ENCODE measurements at places on chromosomes 2 and 18.

DNA sequence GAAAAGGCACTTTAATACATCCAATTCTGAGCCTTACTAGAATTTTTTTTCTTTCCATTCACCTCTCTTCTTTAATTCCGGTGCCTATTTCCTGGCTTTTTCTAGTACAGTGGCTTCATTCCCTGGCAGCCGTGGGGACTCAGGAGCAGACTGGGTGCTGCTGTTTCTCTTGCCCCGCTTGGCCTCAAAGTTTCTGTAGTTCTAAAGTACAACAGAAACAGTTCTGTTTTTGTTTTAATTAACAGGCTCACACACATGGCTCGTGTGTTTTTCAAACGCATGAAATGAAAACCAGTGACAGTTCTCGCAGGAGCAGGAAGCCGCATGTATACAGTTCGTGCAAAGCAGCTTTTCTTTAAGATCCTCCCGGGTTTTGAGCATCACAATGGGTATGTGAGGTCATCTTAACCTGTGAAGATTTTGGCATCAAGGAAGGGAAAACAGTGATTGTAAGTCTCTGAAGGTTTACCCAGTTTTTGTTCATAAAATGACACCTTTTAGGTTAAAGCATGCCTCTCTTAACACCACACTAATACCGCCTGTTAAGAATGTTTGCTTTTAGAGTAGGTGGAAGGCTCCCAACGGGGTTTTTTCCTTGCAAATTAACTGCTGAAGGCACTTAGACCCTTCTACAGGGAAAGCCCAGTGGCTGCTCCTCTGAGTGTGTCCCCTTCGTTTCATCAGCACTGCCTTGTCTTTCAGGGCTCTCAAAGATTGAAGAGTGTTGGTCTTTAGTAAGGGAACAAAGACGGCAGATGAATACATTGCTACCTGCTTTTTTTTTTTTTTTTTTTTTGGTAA, 5.8 kb downstream of the FZD7 start:
- no peak for DNase-seq

- no peak for DNase-seq
Measured at GRCh38 chr2:120313695-120314615, 32.0 kb upstream of the INHBB start.

GRCh38 chr2:235851828-235852525, 316.2 kb downstream of the GBX2 start:
- DNase-seq, result peak; percentile 38

DNA sequence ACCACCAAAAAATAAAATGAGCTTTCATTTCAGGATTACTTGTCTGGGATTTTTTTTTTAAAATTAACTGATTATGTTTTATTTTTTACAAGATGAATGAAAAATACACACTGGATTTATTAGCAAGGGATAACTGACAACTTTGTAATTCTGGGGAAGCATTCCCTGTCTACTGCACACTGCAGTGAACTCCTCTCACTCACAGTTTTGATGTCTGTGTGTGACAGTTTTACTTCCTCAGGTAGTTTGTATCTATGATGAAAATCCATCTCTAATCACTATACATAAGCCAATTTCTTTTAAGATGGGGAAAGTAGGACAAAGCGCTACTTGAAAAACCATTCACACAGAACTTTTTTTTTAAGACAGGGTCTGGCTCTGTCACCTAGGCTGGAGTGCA, 94.5 kb downstream of the COBLL1 start:
- no peak for DNase-seq

- no peak for DNase-seq
Measured at GRCh38 chr2:121697108-121697631, 39.5 kb downstream of the NIFK start.

GRCh38 chr2:150484006-150484405, 3.5 kb downstream of the RND3 start:
- no peak for DNase-seq

DNA sequence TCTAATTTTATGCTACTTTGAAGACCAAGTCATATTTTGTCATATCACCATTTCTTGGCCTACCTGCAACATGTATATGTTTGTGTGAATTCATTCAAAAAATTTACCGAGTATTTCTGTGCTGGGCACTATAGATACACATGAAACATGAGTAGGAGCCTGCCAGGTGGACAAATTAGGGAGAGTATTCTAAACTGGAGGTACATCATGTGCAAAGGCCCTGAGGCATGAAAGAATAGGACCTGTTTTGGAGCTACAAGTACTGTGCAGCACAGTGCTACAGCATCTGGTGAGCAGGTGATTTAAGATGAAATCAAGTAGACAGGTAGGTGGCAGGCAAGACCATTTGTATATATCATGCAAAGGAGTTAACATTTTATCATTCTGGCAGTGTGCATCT, 152.9 kb downstream of the MYO3B start:
- DNase-seq, result no peak

- no peak for DNase-seq
Measured at GRCh38 chr2:112003576-112004252, 51.4 kb upstream of the TMEM87B start.

- no peak for DNase-seq
Measured at GRCh38 chr18:76370201-76370600, 124.8 kb downstream of the ZNF516 start.

GRCh38 chr2:222572751-222573174, 83.1 kb downstream of the FARSB start:
- DNase-seq, result peak; percentile 16

GRCh38 chr2:171626949-171627348, 60.3 kb upstream of the DYNC1I2 start:
- no peak for DNase-seq

GRCh38 chr2:67085146-67085545, 312.0 kb upstream of the ETAA1 start:
- no peak for DNase-seq

DNA sequence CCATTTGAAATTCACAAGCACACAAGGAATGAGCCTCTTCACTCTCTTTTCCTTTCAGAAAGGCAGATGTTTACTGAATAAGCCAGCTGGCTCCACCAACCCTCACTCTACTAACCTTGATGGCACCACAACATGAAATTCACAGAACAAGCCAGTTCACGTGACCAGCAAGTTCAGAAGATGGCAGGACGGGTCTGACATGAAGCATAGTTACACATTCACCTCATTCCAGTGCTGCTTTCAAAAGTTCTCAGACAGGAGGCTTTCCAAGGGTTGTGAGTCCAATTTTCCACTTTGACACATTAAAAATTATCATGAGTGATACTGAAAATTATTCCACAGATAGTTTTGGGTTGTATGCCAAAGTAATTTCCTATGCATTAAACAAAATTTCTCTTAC, 74.2 kb upstream of the MBOAT2 start:
- DNase-seq, result no peak

DNA sequence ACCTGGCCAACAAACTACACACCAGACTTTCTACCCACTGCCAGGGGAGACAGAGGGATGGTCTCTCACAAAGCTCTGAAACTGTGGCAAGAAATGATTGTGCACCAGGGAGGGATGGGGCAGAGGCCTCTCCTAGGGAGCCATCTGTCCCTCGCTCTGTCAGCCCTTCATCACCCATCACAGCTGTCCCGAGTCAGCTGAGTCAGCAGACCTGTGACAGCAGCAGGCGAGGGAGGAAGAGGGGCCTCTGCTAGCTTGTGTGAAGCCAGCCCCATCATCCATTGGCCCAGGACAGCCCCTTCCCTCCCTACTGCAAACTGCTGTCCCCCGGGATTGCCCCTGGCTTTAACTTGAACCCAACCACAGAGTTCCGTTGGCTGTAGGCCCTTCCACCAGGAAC, 5.0 kb downstream of the SH2D6 start:
- DNase-seq, result no peak

GRCh38 chr2:67076239-67076624, 320.9 kb upstream of the ETAA1 start:
- no peak for DNase-seq

GRCh38 chr2:186780701-186781316, 68.2 kb downstream of the ZSWIM2 start:
- DNase-seq, result no peak

- DNase-seq, result no peak
Measured at GRCh38 chr2:218030409-218031195, 27.8 kb upstream of the TNS1 start.

DNA sequence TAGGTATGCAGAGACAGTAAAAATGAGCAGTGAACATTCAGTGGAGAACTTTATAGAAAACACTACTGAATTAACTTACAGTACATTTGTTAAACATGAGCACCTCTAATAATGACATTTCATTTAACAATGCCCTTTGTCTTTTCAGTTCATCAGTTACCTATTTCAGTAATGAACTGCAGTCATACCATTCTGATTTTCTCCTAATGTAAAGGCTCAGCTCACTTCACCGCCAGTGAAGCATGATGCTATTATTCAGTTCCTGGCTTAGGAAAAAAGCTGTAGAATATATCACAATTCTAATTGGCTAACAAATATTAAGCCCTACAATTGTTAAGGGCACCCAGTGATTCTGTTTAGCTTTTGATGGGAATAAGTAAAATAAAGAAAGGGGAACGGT, 37.1 kb upstream of the CCDC93 start:
- no peak for DNase-seq

- DNase-seq, result peak; percentile 39
Measured at GRCh38 chr2:3423492-3424170, 44.1 kb downstream of the TRAPPC12 start.

- no peak for DNase-seq
Measured at GRCh38 chr18:77071061-77071460, 61.5 kb downstream of the MBP start.

GRCh38 chr2:173983391-173983871, 18.3 kb upstream of the SP3 start:
- DNase-seq, result peak; percentile 35

DNA sequence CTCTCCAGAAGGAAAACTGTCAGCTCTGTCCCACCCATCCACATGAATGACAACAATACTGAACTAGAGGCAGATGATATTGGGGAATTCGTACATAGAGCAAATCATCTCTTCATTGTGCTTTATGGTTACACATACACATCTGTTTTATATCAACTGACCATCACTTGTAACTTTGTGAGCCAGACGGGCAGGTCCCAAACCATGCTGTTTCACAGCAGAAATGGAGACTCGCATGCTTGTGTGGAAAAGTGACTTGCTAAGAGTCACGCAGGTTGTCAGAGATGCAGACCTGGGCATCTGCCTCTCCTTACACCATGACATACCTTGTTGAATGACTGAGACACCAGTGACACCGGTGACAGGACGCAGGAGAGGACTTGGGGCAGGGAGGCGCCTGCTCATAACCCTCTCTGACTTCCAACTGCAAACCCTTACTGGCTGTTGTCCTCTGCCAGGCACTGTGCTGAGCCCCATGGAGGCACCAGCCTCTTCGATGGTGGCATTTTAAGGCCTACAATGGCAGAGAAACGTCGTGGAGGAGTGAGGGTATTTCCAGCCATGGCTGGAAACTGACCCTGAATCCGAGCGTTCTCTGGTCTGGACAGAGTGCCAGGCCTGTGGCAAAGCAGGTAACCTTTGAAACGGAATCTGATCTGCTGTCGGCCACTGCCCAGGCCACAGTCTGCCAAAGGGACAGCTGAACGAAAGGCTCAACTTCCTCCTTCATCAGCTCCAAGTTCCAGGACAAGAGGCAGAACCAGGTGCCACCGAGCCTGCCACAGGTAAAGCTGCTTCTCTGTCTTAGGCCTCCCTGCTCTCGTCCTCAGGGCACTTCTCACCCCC, 26.9 kb upstream of the ROCK2 start:
- no peak for DNase-seq

- DNase-seq, result no peak
Measured at GRCh38 chr2:105577762-105578161, 166.9 kb upstream of the NCK2 start.

GRCh38 chr2:186687807-186688211, 6.1 kb upstream of the FAM171B start:
- DNase-seq, result no peak

DNA sequence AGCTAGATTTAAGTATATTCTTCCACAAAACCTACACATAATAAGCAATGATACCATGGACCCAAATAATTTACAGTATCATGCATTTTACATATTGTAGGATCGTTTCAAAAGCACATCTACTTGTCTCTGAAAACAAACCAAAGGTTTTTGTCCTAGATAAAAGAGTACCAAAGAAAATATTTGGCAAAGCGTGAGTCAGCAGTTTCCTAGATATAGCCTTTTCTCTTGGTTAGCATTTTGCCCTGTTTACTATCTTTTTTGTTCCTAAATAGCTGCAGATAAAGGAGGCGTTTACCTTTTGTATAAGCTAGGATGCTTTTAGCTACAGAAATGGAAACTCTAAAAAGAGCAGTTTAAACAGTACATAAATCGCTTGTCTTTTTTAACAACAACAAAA, 305.8 kb upstream of the GULP1 start:
- no peak for DNase-seq

GRCh38 chr2:15865923-15866322, 74.4 kb upstream of the MYCN start:
- no peak for DNase-seq

DNA sequence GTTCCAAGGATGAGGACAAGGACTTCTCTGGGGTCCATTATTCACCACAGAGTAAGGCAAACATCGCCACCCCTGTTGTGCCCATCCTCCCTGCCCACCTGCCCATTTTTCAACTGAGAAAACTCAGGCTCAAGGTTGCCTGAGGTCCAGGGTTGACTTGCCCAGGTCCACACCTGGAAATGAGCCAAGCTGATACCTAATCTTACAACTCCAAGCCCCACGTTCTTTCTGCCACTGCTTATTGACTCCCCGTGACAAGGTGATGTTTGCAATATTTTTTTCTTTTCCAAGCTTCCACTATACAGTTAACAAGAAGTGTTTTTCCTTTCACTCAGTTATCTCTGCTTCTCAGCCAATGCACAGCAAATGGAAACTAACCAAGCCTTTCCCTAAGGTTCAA, 39.0 kb downstream of the RNF152 start:
- DNase-seq, result no peak

DNA sequence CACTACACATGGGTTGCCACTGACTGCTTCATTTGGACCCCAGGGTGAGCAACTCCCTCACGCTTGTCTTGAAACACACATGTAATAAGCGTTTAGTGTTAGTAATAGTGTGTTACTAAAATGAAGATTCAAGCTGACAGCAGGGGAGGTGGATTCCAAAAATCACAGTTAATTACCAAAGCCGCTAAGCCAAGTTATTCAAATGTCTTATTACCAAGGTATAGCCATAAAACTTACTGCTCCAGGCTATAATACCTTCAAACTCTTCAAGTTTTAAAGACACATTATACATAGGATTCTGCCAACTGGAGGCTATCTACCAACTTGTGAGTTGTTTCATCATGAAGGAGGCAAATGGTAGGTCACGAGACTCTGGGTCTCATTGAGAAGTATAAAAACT, 2.9 kb downstream of the LPIN2 start:
- no peak for DNase-seq

DNA sequence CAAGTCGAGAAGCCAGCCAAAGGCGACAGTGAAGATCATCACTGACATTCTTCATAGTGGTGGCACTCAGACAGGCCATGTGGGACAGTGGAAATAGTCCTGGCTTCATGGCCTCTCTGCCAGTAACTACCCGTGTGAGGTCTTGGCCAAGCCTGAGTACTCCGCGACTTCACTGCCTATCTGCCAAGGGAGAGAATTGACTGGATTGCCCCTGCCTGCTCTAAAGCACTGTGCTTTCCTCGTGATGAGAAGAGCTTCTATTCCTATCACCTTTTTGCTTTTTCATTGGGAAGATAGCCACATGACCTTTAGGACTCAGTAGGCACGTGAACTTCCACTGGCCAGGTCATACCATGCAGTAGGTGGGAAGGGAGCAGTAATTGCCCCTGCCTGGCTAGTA, 239.3 kb downstream of the HAUS1 start:
- DNase-seq, result no peak

Measured in midbrain (tissue), 1 donor.